ENCODE measurements at places on chromosomes 6 and 20.

DNA sequence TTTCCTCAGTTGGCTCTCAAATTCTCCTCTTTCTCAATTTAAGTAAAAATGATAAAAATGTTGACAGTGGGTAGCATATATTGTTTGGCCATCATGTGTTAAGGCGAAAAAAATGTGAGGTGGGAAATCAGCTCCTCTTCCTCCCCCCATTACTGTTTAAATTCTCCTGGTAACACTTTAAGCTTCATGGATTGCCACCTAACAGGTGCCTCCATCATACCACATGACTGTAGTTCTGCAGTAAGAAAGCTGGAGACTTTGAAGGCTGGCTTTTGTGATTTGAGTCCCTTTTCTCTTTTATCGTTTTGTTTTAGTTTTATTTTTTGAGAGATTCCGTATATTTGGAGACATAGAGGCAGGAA is 1.2 kb downstream of the ZFAND3 start:
- no peak for DNase-seq

DNA sequence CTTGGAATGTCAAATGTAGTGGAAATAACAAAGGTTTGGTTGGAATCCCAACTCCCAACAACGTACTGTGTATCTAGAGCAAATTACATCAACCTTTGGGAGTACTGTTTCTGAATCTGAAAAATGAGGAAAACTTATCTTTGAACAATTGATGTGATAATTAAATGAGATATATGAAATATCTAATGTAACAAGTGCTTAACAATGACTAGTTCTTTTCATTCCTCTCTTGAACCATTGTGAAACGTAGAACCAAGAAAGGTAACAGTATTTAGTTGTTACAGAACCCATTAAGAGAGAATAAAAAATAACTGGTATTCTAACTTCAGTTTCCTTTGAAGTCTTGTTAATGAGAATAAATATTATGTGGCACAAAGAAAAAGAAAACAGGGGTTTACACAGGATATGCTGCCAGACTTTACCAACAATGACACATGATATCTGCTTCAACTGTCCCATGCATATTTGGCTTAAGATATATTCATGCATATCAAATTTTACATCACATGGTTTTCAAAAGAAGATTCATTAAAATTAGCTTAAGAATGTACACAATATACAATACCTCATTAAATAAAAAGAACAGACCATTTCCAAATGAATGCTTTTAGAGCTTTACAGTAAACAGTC is 111.8 kb downstream of the ATG5 start:
- DNase-seq = no peak

GRCh38 chr6:156507656-156508055 is 269.5 kb upstream of the ARID1B start:
- no peak for DNase-seq

GRCh38 chr6:71011871-71012371 is 55.1 kb upstream of the B3GAT2 start:
- no peak for DNase-seq

GRCh38 chr6:24831771-24832716 is 33.3 kb upstream of the ARMH2 start:
- no peak for DNase-seq
